ENCODE measurements at places on chromosomes 12 and 14.

GRCh38 chr12:105822131-105823105 lies 316.3 kb downstream of the NUAK1 start:
- no peak for DNase-seq

DNA sequence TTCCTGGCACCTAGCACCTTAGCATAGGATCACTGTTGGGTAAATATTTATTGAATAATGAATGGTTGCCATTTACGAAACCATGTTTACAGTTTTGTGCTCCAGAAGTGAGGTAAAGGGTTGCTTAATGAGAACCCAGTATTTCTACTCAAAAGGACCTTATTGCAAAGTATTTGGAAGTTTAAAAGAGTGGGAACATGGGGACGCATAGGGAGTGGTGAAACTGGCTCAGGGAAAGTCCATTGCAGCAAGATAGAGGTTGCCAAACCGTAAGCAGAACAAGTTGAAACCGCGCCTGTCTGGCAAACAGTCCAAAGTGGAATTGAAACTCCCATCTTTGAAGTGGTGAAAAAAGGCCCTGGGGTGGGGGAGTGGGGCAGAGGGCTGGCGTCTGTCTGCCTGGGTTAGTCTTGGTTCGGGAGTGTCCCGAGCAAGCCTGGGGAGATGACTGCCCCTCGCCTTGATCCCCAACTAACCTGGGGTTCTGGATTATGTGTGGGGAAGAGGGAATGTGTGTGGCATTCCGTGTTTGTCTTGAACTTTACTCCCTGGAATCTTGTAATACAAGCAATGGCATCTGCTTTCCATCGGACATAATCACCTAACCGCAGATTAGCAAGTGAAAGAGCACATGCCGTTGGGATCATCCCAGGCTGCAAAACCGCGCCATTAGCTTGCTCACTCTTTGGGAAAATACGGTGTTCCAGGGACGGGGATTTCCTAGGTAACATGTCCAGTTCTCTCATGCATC lies 7.2 kb downstream of the ALDH2 start:
- DNase-seq, result no peak

DNA sequence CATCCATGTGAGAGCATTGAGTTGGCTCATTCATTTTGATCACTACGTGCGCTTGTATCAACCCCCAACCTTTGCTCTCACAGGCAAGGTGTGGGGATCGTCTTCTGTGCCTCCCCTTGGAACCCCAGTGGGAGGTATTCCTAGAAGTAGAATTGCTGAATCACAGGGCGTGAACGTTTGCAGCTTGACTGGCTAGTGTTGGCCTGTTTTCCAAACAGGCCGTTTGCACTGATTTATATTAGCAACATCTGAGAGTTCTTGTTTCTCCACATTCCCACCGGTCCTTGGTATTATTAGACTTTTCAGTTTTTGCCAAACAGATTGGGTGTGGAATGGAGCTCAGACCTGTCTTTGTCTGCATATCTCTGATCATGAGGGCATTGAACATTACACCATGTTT lies 288.6 kb upstream of the PWP1 start:
- DNase-seq, result no peak

DNA sequence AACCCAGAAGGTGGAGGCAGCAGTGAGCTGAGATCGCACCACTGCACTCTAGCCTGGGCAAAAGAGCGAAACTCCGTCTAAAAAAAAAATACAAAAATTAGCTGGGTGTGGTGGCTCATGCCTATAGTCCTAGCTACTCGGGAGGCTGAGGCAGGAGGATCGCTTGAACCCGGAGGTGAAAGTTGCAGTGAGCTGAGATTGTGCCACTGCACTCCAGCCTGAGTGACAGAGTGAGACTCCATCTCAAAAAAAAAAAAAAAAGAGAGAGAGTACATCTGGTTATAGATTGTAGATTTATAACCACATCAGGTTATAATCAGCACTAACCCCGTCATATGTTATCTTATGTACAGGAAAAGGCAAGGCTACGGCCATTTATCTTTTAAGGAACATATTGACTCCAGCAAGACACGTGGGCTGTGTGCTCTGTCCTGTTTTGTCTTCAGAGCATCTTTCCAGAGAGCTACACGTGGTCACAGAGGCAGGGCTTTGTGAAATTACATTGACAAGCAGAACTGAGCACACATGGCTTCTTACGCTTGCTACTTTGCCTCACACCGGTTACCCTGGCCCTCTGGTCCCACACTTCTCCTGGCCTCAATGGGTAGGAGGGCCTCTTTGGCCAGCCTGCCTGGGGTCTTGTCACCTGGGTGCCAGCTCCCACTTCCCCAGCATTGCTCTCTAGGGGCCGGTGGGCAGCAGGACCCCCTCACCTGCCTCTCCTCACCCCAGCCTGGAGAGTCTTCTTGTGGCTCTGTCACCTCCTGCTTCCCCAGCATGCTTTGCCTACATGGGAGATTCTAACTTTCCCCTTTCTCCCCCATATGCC lies 6.8 kb upstream of the DYNC1H1 start:
- DNase-seq, result no peak

All from CD4-positive, alpha-beta T cell treated with Interleukin-6 for 4 hours (primary cell).